Gastrocnemius medialis (tissue), 4 donors: ENCODE measurements at places on chromosomes 16 and 17. TPM values are rescaled to one million over a fixed set of nuclear protein-coding genes. Genes with fewer than 3 reads are reported as not detected.

- DNase-seq = no peak
These were observed 15.3 kb upstream of the TNS4 start for GRCh38 chr17:40516581-40517285.

GRCh38 chr17:64492481-64493109 lies 4.3 kb downstream of the POLG2 start:
- DNase-seq = no peak

GRCh38 chr17:75876190-75876937 lies 2.0 kb downstream of the TRIM47 start:
- DNase-seq = peak; percentile 44

DNA sequence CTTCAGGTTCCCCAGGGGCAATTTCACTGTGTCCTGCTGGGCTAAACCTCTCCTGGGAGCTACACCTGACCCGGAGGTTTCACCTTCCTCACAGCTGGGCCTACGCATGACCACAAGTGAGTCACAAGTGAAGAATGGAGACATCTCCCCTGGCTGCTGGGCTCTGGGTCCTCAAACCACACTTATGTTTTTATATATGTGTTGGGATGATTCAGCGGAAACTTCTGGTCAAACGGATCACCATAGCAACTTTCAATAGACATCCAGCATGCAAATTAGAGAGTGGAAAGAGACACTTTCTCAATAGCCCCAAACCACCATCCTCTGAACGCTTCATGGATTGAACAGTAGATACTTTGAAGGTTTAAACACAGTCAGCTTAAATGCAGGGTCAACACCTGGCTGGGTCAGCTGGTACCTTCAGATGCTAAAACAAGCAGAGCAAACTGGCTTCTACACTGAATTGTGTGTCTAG lies 28.0 kb upstream of the MAF start:
- DNase-seq = no peak

DNA sequence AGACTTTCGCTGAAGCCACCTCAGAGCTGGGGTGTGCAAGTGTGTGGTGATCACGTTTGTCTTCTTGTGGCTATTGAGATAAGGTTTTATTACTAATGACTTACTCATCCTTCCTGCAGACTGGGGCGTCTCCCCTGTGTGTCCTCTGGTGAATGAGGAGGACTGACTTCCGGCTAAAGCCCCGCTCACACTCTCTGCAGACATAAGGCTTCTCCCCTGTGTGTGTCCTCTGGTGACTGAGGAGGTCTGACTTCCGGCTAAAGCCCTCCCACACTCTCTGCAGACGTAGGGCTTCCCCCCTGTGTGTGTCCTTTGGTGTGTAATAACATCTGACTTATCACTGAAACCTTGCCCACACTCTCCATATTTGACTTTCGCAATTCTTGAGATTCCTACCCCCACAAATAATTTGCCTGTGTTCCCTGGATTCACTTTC lies 19.4 kb downstream of the PRDM7 start:
- no peak for DNase-seq

Gene PERCC1
- total RNA-seq = not detected

Gene ASPHD1
- total RNA-seq = not detected
